NCI-H2171 (cell line): ENCODE measurements at places on chromosomes 7 and 10.

GRCh38 chr10:98433881-98434732 is 12.6 kb downstream of the HPS1 start:
- no peak for DNase-seq

GRCh38 chr7:155090684-155091083 is 20.6 kb downstream of the HTR5A start:
- no peak for DNase-seq

- no peak for DNase-seq
Measured at GRCh38 chr10:99007457-99007856, 228.2 kb downstream of the HPSE2 start.

DNA sequence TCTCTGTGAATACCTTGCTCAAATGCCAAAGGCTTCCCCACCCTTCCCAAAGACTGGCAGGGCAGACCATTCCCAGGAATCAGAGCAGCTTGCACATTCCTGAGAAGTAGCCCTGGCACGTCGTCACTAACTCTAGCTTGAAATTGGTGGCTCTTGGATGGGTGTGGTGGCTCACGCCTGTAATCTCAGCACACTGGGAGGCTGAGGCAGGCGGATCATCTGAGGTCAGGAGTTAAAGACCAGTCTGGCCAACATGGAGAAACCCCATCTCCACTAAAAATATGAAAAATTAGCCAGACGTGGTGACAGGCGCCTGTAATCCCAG is 108.2 kb upstream of the MPP7 start:
- DNase-seq: no peak

DNA sequence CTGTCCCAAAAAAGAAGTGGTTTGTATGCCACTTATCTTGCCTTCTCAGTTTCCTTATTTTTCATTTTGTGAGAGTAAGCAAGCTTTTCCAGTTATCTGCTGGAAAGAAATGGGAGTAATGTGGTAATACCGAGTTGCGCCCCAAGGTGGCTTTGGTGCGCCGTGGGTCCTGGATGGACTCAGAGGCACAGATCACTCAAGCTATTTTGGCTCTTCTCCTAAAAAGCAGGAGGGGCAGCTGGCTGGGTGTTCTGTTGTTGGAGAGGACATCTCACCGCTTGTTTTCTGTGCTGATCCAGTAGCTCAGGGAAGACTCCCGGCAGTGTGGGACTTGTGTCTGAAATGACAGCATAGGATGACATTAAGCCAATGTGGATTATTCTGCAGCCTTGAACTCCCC is 16.4 kb downstream of the PRKRIP1 start:
- DNase-seq: no peak

GRCh38 chr10:103276251-103276895 is 565 bp upstream of the INA start:
- DNase-seq: no peak

DNA sequence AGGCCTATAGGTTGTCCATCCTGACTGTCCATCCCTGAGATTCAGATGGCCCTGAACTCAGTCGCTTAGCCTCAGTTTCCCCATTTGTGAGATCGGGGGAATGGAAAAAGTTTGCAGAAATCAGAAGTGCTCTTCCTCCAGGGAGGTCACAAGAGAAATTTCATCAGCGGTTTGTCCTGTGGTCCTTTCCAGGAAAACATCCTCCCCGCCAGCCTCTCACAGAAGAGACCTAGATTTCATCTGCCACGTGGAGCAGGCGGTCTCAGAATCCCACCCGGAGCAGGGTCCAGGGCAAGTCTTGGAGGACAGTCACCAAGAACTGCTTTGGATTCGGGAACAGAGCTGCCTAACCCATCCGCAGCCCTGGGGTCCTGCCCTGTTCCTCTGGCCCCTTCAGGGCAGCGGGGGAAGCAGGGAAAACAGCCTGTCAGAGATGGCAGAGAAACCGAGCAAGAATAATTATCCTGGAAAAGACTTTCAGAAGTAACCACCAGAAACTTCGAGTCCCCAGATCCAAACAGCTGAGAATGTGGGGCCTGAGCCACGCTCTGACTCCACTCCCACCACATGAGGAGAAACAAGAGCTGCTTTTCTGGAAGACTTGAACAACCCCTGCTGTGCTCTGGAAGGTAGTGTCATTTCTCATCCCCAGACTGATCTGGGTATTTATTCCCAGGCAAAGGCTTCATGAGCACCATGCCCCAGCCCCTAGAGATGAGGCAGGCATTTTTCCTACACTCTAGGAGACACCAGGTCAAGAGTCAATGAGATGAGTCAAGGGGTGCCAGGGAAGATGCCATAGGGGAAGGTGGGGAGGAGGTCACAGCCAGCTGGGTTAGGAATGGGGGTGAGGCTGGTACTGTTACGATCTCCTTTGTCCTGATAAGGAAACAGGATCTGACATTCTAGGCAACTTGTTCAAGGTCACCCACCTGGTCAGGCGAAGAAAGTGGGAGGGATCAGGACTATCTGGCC is 1.1 kb upstream of the TNS3 start:
- no peak for DNase-seq

DNA sequence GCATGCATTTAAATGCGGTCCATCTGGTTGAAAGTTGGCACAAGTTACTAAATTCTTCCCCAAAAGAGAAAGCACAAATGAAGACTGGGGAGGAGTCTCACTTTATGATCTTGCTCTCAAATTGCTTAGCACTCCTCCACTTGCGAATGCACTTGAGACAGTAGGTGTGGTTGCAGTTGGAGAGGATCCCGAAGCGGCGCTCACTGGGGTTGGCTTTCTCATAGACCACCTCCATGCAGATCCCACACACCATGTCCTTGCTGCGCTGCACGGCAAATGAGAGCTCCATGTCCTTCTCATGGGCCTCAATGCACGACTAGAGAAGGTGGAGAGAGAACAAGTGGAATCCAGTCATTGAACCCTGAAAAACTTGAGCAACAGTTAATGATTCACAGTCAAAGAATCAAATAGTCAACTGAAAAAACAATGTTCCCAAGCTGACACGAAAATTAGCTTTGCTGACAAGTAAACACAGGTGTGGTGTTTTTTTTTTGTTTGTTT is 22.7 kb downstream of the MKRN1 start:
- DNase-seq: no peak

DNA sequence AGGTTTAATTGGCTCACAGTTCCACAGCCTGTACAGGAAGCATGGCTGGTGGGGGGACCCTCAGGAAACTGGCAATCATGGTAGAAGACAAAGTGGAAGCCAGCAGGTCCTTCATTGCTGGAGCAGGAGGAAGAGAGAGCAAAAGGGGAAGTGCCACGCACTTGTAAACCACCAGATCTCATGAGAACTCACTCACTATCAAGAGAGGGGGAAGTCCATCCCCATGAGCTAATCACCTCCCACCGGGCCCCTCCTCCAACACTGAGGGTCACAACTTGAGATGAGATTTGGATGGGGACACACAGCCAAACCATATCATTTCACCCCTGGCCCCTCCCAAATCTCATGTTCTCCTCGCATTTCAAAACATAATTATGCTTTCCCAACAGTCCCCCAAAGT is 171.9 kb upstream of the CACNA2D1 start:
- no peak for DNase-seq

GRCh38 chr7:1777122-1777521 is 107.0 kb downstream of the ELFN1 start:
- DNase-seq: no peak

GRCh38 chr10:117441361-117441760 is 66.1 kb upstream of the PDZD8 start:
- DNase-seq: no peak

- no peak for DNase-seq
Measured at GRCh38 chr7:141679014-141679413, 23.0 kb downstream of the DENND11 start.

GRCh38 chr10:43131906-43132305 is 6.3 kb upstream of the CSGALNACT2 start:
- no peak for DNase-seq

- peak; percentile 28 for DNase-seq
Measured at GRCh38 chr7:34320926-34321661, 336.9 kb upstream of the NPSR1 start.

- no peak for DNase-seq
Measured at GRCh38 chr7:23264916-23265458, 18.4 kb downstream of the GPNMB start.

DNA sequence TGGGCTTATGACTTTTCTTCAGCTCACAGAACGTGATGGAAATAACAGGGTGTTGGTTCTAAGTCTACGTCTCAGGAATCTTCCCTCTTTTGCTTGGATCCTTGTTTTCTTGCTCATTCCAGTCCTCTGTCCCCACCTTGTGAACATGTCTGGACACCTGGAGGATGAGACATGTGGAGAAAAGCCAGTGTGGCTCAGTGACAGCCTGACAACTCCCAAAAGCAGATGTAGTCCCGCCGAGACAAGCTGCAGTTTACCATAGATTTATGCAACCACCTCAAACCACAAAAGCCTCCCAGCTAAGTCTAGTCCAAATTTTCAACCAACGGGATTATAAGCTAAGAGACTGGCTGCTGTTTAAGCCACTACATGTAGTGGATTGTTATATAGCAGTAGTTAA is 476.1 kb downstream of the SH2D4B start:
- no peak for DNase-seq

DNA sequence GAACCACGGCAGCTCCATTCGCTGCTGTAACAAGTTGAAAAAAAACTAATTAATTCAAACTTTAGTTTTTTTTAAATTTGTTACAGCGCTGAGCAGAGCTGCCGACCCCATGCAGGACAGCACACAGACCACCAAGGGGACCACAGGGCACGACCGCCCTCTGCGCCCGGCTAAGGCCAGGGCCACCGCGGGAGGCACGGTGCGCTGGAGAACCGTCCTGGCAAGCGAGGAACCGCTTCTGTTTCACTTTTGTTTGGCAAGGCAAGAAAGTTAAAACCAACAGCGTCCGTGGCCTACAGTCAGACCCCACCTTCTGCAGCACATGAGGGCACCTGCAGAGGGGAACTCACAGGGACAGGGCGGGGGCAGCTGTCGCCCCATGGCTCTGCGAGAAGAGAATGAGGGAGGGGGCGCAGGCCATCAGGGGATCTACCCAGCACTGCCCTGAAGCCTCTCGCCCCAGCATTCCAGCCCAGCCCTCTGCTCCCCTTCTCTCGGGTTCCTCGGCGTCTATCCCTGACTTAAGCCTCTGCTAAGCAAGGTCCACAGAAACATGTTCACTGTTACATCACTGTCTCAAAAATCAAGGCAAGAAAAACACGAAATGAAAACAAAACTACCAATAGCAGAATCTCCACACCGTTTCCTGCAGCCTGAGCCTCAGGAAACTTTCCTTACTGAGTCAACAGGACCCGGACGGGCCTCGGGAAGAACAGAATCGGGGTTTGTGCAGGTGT is 204.4 kb downstream of the DIP2C start:
- DNase-seq: no peak

DNA sequence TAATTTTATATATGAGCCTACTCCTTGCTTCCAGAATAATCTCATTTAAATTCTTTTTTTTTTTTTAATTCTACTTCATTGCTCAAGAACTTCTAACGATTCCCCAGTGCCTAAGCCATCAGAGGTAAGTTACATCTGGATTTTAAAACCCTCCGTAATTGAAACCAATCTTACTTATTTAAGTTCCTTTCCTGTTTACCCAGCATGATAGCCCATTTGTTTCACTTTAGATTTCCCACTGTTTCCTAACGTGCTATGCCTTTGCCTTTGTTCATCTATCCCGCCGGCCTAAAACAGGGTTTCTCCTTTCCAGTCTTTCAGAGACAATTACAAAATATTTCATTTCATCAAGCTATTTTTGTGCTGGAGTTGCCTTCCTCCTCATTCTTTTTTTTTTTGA is 75.8 kb upstream of the ETV1 start:
- DNase-seq: no peak

DNA sequence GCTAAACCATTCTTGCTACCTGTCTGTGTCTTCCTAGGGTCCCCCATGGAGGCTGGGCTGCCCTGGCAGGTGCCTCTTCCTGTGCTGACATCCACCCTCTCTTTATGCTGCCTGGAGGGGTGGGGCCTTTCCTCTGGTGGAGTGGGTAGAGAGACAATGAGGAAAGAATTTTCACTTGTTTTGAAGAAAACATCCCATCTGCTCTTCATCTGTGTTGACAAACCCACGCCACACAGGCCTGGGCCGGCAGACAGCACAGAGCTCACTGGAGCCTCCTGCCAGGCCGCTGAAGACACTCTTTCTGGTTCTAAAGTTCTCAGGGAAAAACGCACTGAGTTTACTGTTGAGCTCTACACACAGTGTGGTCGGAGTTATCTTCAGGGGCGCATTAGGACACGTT is 328.2 kb downstream of the GLRX3 start:
- DNase-seq: no peak

- no peak for DNase-seq
Measured at GRCh38 chr7:92794391-92794790, 42.0 kb downstream of the CDK6 start.

GRCh38 chr10:118332948-118333710 is 9.0 kb downstream of the FAM204A start:
- DNase-seq: no peak

GRCh38 chr7:146366938-146367337 is 250.3 kb downstream of the CNTNAP2 start:
- no peak for DNase-seq

- DNase-seq: no peak
Measured at GRCh38 chr7:128076796-128077271, 45.6 kb upstream of the LRRC4 start.

- DNase-seq: no peak
Measured at GRCh38 chr7:6269527-6269926, 2.9 kb downstream of the CYTH3 start.

- DNase-seq: no peak
Measured at GRCh38 chr10:77160679-77161078, 476.9 kb downstream of the KCNMA1 start.

- no peak for DNase-seq
Measured at GRCh38 chr7:69722843-69723242, 124.6 kb downstream of the AUTS2 start.

GRCh38 chr7:135800560-135800959 is 51.9 kb upstream of the FAM180A start:
- no peak for DNase-seq

GRCh38 chr10:84659027-84659426 is 330.6 kb downstream of the CCSER2 start:
- DNase-seq: no peak

GRCh38 chr10:125008689-125009638 is 67.0 kb downstream of the ZRANB1 start:
- DNase-seq: no peak

GRCh38 chr10:123788981-123789380 is 102.6 kb downstream of the CPXM2 start:
- no peak for DNase-seq

GRCh38 chr7:67928141-67928540 is 931.5 kb downstream of the TYW1 start:
- no peak for DNase-seq

- DNase-seq: no peak
Measured at GRCh38 chr10:48667960-48668590, 16.6 kb upstream of the WDFY4 start.

GRCh38 chr7:123433665-123434064 is 100.7 kb downstream of the IQUB start:
- DNase-seq: no peak
